ENCODE measurements at places on chromosomes 1 and 21. TPM values are rescaled to one million over a fixed set of nuclear protein-coding genes. Genes with fewer than 3 reads are reported as not detected.

DNA sequence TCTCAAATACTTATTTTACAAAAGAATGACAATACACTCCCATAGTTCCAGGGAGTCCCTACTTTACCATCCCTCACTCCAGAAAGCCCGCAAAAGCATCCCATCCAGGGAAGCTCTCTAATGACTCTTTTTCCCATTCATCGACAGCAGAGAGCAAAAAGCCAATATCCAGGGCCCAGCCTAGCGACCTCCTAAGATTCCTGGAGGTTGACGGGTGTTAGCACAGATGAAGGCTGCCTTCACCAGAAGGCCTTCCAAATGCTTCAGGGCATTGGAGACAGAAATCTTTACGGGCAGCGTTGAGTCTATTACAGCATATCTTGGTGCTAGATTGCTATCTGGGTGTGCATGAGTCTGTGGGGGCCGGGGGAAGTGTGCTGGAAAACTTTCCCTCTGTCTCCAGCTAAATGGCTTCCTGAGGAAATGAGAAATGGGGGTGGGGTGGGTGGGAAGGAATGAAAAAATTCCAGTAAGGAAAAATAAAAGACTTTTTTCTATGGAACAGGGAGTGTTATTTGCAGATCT, 136.6 kb downstream of the PROX1 start:
- no peaks in the 10 kb centered on the region for H3K27me3 ChIP-seq
- DNase-seq = no peak
- H3K4me3 ChIP-seq = no peak overlapping the region
- H3K4me1 ChIP-seq = peaks cover 15% of the 10 kb centered on the region

Gene SMCP
- polyA plus RNA-seq = not detected

GRCh38 chr1:155131285-155131684, 3.6 kb downstream of the EFNA1 start:
- H3K27ac ChIP-seq = peak overlapping the region; percentile 97
- H3K36me3 ChIP-seq = no peaks in the 10 kb centered on the region
- H3K27me3 ChIP-seq = no peaks in the 10 kb centered on the region

- no peak overlapping the region for H3K27ac ChIP-seq
- H3K36me3 ChIP-seq = no peaks in the 10 kb centered on the region
- H3K4me1 ChIP-seq = peaks cover 9% of the 10 kb centered on the region
- peak; percentile 5 for DNase-seq
- peaks cover 73% of the 10 kb centered on the region for H3K27me3 ChIP-seq
- peak overlapping the region; percentile 44 for H3K4me3 ChIP-seq
Observed at GRCh38 chr1:77282187-77282865, 507 bp downstream of the AK5 start.

Gene C4BPA
- polyA plus RNA-seq = 12.4 TPM

GRCh38 chr1:183580281-183580682, 10.0 kb downstream of the NCF2 start:
- peaks cover 5% of the 10 kb centered on the region for H3K4me1 ChIP-seq
- DNase-seq = no peak
- no peak overlapping the region for H3K27ac ChIP-seq
- H3K27me3 ChIP-seq = no peaks in the 10 kb centered on the region
- H3K36me3 ChIP-seq = no peaks in the 10 kb centered on the region

DNA sequence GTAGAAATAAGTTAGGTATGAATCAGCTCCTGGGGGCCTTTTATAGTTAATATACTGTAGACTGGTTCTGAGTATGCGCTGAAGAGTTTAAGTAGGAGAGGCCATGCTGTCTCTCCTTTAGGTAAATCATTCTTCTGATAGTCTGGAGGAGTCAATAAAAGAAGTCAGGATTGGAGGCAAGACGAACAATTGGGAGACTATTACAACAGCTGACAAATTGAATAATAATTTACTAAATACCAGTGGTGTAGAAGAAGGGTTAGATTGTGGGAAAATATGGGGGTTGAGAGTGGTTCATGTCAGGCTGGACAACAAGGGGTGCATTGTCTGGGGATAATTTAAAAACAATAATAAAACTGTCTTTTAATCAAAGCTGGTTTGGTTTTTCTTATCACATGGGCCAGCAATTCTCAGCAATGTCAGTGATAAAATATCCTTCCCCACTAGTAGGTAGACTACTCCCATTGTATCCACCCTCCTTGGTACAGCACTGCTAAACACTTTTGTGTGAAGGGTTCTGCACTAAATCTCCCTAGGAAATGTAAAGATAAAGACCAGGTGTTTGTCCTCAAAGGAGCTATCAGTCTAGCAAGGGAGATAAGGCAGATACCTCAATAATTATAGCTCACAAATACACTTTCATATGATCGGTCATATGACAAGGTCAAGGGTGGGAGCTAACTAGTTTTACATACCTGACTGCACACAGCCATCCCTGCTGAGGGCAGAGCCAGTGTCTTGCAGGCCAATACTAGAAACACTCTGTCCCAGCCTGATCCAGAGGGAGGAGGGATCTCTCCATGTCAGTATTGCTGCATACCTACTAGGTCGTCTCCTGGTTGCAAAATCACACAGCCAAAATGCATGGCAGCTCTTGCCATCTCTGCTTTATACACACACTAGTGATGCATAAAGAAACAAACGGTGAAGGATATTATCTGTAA, 299.7 kb downstream of the VAV3 start:
- H3K27me3 ChIP-seq = no peaks in the 10 kb centered on the region
- peaks cover 36% of the 10 kb centered on the region for H3K4me1 ChIP-seq
- DNase-seq = peak; percentile 41
- H3K4me3 ChIP-seq = no peak overlapping the region

Gene LIN28A
- polyA plus RNA-seq = 0.23 TPM

DNA sequence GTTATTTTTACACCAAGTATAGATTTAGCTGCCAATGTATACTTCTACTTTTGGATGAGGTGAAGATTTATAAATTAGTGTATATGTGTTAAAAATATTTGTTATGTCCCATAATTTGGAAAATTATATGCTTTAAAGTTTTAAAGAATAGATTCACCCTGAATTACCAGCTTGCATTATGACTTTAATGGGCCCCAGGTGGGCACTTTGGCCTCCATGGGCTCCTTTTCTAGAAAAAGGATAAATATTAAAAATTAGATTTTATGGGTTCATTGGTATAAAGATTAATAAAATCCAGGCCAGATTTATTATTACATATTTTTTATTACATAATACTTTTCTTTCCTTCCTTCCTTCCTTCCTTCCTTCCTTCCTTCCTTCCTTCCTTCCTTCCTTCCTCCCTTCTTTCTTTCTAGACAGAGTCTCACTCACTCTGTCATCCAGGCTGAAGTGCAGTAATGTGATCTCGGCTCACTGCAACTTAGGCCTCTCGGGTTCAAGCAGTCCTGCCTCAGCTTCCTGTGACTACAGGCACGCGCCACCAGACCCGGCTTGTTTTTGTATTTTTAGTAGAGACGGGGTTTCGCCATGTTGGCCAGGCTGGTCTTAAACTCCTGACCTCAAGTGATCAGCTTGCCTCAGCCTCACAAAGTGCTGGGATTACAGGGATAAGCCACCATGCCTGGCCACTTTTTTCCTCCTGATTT, 21.9 kb downstream of the KMO start:
- no peak for DNase-seq
- H3K4me1 ChIP-seq = no peaks in the 10 kb centered on the region
- no peak overlapping the region for H3K27ac ChIP-seq
- H3K27me3 ChIP-seq = no peaks in the 10 kb centered on the region
- H3K36me3 ChIP-seq = no peaks in the 10 kb centered on the region

Gene NR1I3
- polyA plus RNA-seq = 8.1 TPM

Gene FCRL5
- polyA plus RNA-seq = not detected

Gene GREM2
- 5.6 TPM for polyA plus RNA-seq
